ENCODE measurements at places on chromosomes 4 and X.

DNA sequence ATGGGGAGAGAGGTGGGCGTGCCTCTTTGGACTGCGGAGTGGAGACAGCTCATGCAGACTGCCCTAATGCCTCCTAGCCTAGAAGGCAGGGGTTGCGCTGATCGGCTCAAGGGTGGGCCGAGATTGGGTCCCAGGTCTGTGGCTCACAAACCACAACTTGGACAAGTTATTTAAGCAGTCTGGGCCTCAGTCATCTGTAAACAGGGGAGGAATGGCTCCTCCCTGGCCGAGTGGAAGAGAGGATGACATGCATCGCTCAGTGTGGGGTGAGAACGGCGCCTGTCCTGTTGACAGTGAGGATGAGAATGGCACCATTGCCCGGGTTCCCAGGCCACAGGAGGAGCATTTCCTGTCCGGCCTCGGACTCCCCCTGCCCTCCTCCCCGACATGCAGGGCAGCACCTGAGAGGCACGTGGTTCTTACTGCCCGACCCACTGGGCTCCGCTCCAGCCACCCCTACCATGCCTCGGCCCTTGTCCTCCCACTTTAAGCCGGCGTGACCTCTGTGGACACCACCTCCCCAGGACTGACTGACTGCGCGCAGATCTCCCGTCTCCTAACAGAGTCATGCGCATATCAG, 40.3 kb upstream of the GRPEL1 start:
- peak; percentile 55 for DNase-seq

- no peak for DNase-seq
Measured at GRCh38 chr4:10117359-10118047, 904 bp upstream of the WDR1 start.

GRCh38 chr4:159042097-159042605, 60.7 kb upstream of the RAPGEF2 start:
- no peak for DNase-seq

- DNase-seq: no peak
Measured at GRCh38 chr4:52640808-52641565, 18.1 kb downstream of the USP46 start.

- no peak for DNase-seq
Measured at GRCh38 chrX:13285693-13286092, 34.2 kb downstream of the ATXN3L start.

DNA sequence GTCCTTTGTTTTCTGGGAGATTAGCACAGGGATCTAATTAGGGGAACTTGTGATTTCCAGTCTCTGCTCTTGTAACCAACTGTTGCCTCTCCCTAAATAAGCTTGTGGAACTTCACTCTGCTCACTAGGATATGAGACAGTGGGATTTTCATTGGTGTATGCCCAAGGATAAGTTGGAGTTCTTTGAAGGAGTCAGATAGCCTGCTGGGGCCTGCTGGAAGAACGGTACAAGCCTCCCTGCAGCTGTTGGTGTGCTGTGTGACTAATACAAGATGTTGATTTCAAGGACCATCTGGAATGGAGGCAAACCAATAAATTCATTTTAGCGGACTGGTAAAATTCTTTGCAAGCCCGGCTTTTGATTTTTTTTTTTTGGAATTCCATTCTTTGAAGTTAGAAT, 167.0 kb downstream of the AASDH start:
- no peak for DNase-seq

DNA sequence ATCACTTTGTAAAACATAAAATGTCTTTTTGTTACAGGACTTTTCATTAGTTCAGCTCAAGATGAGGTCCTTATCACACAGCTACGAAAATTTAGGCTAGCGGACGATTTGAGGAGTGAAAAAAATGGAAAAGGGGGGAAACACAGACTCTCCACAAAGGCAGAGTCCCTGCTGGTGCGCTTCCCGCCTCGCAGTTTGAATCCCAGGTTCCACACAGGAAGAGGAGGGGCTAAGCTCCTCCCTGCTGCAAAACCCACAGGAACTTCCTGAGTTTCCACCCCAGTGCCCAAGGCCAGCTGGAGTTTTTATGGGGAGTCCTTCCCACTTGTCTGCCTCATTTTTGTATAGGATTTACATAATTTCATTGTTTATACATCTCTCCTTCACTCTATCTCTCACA, 11.2 kb downstream of the ADAM29 start:
- DNase-seq: no peak

DNA sequence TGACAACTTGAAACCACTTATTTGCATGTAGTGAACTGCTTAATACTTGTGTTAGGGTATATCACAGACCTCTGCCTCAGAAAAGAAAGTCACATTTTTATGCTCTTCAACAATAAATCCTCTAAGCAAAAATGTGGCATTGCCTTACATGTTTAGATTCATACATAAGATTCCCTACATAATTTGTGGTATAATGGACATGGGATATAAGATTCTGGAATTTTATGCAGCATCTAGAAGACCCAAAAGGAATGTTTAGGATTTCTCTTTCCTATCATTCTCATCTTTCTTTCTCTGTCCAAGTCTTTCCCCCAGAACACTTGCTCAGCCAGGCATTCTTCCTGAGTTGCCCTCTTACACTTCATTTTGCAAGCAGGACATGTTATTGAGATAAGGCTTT, 37.7 kb upstream of the TET2 start:
- DNase-seq: no peak

DNA sequence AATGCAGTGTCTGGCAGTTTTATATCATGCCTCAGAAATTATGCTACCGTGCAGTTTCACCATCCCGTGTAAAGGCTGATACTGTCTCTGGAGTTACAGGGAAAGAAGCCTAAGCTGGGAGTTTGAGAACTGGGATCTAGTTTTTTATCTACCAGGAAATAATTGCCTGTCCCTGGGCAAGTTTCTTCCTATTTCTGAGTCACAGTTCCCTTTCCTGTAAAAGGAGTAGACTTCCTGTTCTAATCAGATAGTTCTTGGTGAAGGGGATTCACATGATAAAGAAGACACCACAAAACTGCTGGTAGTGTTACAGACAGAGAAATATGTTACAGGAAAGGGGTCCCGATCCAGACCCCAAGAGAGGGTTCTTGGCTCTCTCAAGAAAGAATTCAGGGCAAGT, 17.1 kb downstream of the HERC3 start:
- no peak for DNase-seq

GRCh38 chr4:94918543-94918942, 160.8 kb downstream of the BMPR1B start:
- DNase-seq: no peak

GRCh38 chrX:40065296-40066046, 32.3 kb downstream of the BCOR start:
- DNase-seq: no peak

- no peak for DNase-seq
Measured at GRCh38 chrX:70907900-70908299, 611 bp downstream of the TEX11 start.

- DNase-seq: no peak
Measured at GRCh38 chrX:21740329-21741274, 17.3 kb downstream of the SMPX start.

DNA sequence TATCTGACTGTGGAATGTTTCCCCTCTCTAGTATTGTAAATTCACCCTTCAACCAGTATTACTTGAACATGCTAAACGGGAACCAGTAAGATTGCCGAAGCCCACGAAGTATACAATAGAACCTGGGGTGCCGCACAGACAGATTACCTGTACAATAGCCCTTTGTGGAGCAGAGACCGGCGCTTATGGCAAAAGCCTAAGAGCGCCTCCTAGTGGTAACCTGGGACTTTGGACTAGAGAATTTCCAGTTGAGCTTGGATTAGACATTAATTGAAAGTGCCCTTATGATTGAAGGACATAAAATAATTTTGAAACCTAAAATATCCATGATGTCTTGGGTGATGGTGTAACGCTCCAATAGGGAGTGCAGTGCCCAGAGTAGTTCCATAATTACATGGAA, 14.1 kb downstream of the ZNF157 start:
- DNase-seq: peak; percentile 80

GRCh38 chr4:21013501-21013900, 313.2 kb downstream of the PACRGL start:
- no peak for DNase-seq

- DNase-seq: no peak
Measured at GRCh38 chr4:25859429-25860148, 3.2 kb downstream of the SEL1L3 start.

GRCh38 chrX:102959471-102959870, 22.4 kb downstream of the RAB40AL start:
- no peak for DNase-seq

GRCh38 chrX:154371789-154372300, 2.6 kb downstream of the FLNA start:
- DNase-seq: no peak

GRCh38 chr4:55340266-55340665, 5.8 kb upstream of the SRD5A3 start:
- DNase-seq: no peak

GRCh38 chrX:149313871-149314371, 191.2 kb downstream of the IDS start:
- DNase-seq: no peak

DNA sequence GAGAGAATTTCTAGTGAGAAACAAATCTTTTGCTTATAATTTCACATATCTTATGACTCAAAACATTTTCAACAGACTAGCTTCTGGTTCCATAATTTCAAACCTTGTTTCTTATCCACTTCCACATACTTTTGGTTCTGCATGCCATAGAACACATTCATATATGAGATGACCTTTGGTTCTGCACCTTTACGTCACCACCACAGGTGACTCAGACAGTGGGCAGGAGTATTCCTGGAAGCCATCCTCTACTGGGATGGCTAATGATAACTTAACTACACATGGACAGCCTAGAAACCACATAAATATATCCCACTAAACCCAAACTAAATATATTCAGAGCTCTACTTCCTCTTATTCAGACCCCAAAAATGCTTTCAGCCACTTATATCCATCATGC, 133.3 kb downstream of the DCK start:
- no peak for DNase-seq

DNA sequence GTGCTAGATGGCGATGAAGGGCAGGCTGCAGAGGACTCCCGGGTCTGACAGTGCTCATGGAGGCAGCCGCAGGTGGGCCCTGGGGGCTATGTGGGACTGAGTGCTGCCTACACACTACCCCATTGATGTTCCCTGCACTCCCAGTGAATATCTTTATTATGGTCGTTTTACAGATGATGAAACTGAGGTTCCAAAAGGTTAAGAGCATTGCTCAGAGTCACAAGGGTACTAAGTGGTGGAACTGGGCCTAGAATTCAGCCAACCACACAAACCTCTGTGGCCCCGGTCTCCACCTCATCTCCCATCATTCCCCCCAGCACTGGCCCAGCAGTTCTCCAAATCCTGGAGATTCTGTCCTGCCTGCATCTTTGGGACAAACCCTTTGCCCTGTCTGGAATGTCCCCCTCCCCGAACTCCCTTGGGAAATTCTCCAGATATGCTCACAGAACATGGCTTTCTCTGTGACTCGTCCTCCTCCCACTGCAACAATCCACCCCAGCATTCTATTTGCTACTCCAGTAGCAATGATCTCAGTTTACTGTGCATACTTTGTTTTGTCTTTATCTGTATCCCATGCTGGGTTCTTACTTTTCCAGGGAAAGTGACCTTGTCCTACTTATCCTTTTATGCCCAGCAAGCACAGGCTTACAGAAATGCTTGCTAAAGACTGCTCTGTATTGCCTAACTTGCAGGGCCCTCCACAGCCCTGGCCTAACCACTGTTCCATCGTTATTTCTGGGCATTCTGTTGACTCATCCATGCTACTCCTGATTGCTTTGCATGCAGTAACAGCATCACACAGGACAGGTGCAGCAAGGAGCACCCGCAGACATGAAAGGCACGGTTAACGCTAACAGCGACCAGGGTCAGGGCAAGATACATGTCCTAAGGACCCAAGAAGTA, 14.0 kb downstream of the PNMA6F start:
- DNase-seq: no peak

DNA sequence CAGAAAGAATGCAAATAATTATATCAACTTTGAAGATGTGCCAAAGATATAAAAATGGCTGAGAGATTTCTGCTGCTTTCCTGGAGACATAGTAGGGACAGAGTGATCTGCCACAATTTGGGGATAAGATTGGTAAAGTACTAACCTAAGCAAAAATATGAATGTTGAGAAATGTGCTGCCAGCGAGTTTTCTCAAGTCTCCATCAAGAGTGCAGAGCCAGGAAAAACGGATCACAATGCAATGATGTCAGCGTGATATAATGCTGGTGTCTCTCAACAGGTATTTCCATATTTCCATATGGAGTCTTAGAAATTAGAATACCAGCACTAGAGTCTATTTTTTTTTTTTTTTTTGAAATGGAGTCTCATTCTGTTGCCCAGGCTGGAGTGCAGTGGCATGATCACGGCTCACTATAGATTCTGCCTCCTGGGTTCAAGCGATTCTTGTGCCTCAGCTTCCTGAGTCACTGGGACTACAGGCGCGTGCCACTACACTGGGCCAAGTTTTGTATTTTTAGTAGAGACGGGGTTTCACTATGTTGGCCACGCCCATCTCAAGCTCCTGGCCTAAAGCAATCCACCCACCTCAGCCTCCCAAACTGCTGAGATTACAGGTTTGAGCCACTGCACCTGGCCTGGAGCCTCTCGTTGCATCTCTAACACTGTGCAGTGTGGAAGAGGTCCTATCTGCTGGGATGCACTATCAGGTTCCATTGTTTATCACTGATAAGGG, 893.5 kb downstream of the TRIML1 start:
- DNase-seq: no peak

DNA sequence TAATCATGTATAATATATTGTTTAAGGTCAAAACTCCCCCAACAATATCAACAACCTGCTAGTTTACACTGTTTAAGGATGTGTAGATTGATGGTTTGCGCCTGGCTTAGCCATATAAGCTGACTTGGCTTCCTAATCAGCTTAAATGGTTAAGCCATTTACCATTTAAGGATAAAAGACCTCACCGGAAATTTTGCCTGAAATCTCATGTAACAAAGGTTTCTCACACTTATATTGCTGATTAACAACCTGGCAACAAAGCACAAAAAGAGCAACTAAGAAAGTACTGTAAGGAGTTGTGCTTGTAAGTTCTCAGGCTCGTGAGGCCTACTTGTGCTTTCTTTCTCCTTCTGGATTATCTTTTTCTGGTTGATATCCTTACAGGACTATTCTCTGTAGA, 485.2 kb downstream of the GABRG1 start:
- no peak for DNase-seq

DNA sequence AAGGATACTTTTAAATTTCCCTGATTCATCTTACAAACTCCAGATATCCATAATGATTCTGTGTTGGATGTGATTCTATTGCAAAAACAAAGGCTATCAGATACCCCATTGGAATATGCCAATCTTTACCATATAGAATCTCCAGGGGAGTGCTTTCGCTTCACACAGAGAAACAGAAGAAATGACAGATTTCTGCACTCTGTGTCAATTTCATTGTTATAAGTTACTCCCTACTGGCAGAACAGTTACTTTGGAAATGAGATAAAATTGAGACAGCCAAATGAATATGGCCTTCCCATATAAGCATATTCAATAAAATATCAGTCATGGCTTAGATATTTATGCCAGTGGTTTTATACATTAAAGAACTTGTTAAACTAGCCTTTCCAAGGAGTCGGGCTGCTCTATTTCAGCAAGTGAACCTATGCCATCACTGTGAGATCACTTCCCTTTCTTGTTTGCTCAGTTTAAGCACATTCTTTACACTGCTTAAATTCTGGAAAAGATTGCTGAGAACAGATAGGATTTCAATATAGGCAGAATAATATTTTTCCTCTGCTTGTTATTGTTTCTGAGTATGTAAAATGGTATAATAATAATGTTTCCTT, 127.5 kb upstream of the ANXA10 start:
- DNase-seq: no peak

GRCh38 chrX:23919706-23920320, 12.0 kb downstream of the CXorf58 start:
- DNase-seq: no peak

Measured in spleen (tissue), 13 donors.